ENCODE measurements at places on chromosomes 12 and 14.

DNA sequence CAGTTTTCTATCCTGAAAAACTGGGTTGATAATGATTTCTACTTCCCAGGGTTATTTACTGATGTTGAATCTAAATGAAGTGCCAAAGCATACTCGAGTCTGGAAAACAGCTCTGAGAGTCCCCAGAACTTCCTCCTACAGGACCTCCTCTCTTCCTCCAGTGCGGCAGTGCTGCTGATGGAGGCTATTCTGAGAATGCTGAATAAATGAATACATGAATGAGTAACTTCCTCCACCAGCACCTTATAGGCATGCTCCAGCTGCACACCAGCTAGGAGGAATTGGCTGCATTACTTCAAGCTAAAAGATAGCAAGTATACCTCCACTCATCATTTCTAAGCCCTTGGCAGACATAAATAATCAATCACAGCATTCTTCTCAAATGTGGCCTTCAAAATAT lies 448.8 kb upstream of the CCDC196 start:
- no peak for DNase-seq

GRCh38 chr12:6460751-6461371 lies 9.0 kb downstream of the TAPBPL start:
- no peak for DNase-seq

GRCh38 chr14:60087668-60088067 lies 4.1 kb upstream of the PCNX4 start:
- no peak for DNase-seq

- DNase-seq: no peak
These were observed 79.9 kb downstream of the DAD1 start for GRCh38 chr14:22509036-22509709.

- peak; percentile 31 for DNase-seq
These were observed 362.1 kb upstream of the STXBP6 start for GRCh38 chr14:25411781-25412757.

DNA sequence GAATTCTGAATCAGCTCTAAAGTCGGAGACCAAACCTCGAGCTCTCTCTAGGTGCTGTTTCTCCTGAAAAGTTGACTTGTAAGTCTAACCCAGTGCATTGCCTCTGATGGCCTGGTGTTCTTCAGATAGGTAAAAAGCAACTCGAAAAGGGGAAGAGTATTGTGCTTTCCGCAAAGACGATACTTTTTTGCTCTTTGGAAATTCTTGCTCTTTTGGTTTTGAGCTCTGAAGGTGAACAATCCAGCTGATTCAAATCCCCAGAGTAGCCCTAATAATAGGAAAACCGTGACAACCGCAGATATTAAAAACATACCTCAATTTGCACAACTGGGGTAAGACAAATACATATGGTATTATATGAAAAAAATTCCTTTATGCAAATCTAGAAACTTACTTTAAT lies 447.4 kb downstream of the RAD51B start:
- no peak for DNase-seq

- no peak for DNase-seq
These were observed 368.4 kb upstream of the E2F7 start for GRCh38 chr12:77433799-77434198.

GRCh38 chr12:108017472-108018057 lies 111.5 kb upstream of the WSCD2 start:
- DNase-seq: no peak

- no peak for DNase-seq
These were observed 13.8 kb upstream of the DHRS4 start for GRCh38 chr14:23939607-23940326.

DNA sequence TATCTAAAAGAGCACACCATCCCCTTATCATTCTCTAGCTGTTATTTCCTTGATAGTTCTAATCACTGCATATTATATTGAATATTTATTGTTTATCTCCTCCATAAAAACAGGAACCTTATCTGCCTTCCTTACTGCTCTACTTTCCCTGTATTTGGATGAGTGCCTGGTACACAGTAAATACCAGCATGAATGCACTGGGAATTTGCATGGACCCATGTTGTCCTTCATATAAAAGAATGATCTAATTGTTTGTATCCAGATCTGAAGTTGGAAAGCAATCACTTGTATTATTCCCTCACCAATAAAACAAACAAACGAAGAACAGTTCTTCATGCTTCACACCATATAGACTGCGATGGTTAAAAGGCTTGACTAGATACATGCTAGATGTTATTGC lies 15.3 kb upstream of the CNOT2 start:
- no peak for DNase-seq

GRCh38 chr14:69059658-69060623 lies 80.8 kb upstream of the ACTN1 start:
- no peak for DNase-seq

DNA sequence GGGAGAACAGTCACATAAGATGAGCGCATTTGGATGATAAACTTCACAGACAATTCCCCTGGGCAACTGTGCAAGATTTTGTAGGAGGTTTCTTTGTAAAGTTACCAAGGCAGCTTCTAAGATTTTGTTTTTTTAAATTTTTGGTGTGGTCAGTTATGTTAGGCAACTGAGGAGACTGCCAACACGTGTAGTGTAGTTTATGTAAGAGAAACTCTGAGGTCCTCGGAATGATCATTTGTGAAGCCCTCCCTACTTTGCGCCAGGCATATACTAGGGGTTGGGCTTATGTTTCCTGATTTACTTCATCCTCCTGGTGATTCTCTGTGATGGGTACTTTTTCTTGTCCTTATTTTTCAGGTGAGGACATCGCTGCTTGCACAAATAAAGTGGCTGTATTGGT lies 433.6 kb downstream of the TMEM132D start:
- no peak for DNase-seq

- no peak for DNase-seq
These were observed 10.1 kb upstream of the TWF1 start for GRCh38 chr12:43816168-43816567.

GRCh38 chr12:73266206-73266605 lies 994.0 kb downstream of the TRHDE start:
- DNase-seq: no peak

- peak; percentile 54 for DNase-seq
These were observed 27.2 kb upstream of the PNMA1 start for GRCh38 chr14:73741386-73741875.

GRCh38 chr12:80056232-80056631 lies 43.1 kb upstream of the OTOGL start:
- no peak for DNase-seq

- DNase-seq: no peak
These were observed 229.8 kb upstream of the LRIG3 start for GRCh38 chr12:59149995-59150642.

DNA sequence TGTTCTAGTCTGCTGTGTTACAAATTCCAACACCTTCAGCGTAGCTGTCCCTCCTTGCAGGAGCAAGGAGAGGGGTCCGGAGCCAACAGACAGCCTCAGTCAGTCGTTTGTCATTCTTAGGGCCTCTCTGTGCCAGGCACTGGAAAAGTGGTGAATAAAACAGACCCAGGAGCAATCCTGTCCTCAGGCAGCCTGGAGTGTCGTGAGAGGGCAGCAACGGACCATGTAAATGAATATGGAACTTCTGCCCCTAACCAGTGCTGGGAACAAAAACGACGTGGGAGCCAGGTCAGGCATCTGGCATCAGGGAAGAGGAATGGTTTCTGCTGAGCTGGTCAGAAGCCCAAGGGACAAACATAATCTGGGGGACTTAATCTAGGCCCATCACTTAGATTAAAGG lies 64.8 kb upstream of the PSMC1 start:
- no peak for DNase-seq

DNA sequence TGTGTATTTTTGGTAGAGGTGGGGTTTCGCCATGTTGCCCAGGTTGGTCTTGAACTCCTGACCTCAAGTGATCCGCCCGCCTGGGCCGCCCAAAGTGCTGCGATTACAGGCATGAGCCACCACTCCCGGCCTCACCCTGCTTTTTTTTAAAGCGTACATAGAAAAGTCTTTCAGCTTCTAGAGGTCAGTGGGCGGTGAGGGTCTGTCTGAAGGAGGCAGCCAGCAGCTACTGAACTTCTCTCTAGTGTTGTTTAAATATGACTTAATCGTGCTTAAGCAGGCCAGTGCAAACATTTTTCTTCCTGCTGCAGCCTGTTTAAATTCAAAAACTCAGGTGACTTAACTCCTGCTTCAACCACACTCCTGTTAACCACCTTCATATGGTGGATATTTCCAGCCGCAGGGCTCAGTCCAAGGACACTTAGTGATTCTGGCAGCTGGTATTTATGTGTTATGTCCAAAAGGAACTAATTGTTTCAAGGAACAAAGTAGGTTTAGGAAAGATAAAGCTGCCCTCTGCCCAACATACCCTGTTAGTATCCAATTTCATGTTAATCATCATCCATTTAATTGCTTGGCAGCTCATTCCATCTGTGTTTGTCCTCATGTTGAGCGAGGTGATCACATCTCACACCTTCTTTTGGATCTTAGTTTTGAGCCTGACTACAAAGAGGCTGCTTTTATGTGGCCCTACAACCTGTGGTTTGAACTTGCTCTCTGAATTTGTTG lies 2.0 kb downstream of the PRKAB1 start:
- no peak for DNase-seq

- no peak for DNase-seq
These were observed 2.2 kb downstream of the RCOR1 start for GRCh38 chr14:102594514-102595175.

DNA sequence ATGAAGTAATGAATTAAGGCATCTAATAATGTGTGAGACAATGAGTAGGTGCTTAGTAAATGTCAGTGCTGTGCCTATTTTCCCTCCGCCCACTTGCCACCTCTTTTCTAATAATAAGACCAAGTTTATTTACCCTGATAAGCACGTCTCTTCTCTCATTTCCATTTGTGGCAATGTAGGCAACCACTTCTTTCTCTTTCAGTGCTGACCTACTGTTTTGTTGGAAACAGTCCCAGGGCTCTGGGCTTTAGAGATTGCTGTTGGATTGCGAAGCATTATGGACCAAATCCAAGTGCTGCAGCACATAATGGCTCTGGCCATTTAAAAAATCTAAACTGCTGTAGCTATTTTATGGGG lies 141.3 kb upstream of the PLEKHG7 start:
- no peak for DNase-seq

DNA sequence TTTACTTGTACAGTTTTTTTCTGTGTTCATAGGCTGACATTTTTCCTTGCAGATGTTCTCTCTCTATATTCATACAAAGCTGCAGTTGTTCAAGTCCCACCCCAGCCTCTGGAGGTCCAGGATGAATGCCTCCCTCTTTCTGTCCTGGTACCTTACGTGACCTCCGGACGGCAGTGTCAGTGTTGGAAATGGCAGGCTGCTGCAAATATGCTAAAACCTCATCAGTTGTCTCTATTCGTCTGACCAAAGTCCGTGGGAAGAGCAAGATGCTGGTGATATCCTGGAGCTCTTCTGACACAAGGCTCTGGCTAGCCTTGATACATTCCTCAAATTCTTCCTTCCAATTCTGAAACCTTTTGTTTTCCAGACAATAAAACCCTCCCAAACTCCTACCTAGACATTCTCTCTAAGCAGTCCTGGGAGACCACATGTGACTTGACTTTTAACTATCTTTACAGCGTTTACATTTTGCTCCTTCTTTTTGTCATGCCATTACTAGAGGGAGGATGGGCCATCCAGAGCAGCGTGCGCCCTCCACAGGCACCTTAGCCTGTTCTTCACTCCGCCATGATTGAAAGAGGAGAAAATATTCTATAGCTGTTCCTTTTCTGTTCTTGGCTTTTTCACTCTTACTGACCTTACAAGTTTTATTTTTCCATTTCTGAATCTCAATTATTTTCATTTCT lies 143.6 kb downstream of the RGS6 start:
- DNase-seq: no peak

DNA sequence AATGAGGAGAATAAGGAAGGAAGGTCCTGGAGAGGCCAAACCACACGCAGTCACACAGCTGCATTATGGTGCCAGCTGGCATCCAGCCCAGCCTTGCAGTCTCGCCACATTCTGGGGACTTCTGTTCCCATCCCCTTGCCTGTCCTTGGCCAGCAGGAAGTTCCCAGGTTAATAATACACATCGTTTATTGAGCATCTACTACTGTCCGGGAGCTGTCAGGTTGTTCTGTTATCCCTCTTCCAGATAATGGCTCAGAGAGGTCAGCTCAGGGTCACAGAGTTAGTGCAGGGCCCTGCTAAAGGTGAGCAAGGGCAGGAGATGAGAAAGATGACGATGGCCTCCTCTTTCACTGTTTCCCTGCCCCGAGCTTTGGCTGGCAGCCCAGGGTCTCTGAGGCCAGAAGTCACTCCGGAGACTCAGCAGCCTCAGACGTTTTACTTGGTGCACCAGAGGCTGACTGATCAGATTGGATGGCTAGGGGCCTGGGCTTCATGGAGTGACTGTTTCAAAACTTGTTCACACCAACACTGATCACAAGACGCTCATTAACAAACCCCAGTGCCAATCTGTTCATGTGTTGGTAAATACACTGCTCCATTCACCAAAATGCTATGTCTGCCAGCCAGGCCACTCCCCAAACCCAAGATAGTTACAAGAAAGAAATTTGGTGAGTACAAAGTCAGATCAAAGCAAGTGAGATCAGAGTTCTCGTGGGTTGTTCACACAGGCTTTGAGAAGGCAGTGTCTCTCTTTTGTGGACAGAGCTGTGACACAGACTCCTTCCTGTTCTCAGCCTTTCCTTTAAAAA lies 79.2 kb downstream of the B4GALNT3 start:
- DNase-seq: no peak

DNA sequence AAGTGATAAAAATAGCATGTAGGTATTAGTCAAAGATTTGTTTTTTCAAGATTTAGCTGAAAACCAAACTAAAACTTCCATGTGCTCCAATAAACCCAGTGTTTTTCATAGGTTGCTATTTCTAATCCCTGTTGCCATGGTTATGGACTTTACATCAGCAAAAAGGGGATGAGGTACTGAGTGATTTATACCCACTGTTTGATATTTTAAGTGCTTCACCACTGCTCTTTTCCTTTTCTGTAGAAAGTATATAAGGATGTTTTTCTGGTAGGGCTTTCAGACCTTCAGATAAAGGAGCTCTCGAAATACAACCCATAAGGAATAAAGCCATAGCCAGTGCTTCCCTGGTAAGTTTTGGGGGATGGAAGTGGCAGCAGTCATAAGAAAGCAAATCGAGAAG lies at the start of gene OTOGL:
OTOGL (plus strand) TSS at position 279 of the 400 bp plus-strand sequence. CDS start 109,895 bp downstream, outside the sequence.
- DNase-seq: no peak

- DNase-seq: no peak
These were observed 77.0 kb downstream of the BICD1 start for GRCh38 chr12:32183650-32184049.

DNA sequence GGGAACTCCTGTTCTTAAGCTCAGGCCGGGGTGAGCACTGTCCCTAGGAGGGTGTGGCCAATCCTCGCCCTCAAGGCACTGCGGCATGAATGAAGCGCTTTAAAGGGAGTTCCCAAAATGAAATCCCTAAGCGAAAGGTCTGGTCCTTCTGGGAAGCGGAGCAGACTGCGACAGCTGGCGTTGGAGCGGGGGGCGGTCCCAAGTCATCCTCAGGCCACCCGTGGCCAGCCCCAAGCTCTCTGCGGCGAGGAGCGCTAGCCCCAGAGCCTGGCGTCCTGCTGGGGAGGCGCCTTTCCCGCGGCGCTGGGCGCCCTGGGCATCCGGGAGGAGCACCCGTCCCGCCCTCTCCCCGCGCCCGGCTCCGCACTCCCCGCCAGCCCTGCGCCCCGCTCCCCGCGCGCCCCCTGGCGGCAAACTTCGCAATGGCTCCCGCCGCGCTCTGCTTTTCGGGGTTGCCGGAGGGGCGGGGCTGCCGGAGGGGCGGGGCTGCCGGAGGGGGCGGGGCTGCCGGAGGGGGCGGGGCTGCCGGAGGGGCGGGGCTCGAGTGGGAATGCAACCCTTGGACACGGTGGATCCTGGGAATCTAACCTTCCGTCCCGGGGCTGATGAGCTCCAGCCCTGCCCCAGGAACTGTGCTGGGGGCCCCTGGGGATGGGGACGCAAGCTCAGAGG lies 25.4 kb downstream of the ZBTB42 start:
- DNase-seq: no peak
